ENCODE measurements at places on chromosomes 2 and 18.
A peak's percentile ranks its signal among the peaks of the same experiment; 100 is the strongest.

GRCh38 chr2:38523728-38524437 is 78.8 kb downstream of the HNRNPLL start:
- DNase-seq, result no peak

GRCh38 chr18:12449051-12449785 is 41.5 kb downstream of the PRELID3A start:
- no peak for DNase-seq

GRCh38 chr2:192577706-192578105 is 383.0 kb upstream of the TMEFF2 start:
- DNase-seq, result no peak

DNA sequence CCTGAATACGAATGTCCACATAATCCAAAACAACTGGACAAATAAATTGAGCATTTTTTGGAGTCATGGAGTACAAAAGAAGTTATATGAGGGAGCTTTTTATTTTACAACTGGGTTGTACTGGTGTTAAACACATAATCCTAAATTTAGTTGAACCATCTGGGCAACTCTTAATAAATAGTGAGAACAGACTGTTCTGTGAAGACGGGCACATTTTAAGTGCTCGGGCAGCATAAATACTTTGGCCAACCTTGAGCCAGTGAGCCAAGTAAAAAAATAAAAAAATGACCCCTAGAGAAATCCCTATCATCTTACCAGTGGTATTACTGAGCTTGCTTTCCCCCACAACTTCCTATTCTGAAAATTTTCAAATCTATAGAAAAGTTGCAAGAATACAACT is 50.9 kb upstream of the PSME4 start:
- no peak for DNase-seq

DNA sequence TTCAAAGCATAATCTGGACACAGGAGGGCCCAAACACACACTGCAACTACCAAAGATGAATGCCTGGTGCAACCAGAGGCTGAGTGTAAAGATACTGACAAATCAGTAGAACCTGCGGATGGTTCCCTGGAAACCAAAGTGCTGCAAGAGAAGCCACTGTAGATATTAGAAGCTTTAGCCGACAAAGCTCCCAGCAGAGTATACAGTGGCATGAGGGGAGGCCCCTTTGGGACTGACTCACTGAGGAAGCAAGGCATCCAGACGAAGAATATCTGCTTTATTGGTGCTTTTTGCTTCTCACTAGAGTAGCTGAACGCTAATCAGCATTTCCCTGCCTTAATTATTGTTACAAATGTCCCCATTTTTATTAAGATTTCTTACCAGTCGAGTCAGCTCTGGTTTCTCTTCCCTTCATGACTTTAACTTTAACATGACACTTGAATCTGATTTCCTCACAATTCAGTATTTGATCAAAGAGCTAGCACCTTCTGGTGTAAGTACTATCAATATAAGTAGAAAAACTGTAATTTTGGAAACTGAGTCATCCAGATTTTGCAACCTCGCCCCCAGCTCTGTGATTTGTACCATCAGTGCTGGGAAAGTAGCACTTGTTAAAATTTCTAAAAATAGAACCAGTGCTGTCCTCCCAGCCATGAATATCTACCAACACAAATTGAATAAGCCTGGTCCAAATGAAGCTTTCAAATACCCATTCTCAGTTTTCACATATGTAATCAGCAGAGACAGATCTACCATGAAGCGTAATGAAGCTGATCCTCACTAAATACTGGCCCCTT is 34.2 kb downstream of the FIGN start:
- no peak for DNase-seq

- no peak for DNase-seq
These were observed 64.8 kb downstream of the ARMC9 start for GRCh38 chr2:231263118-231263831.

- DNase-seq, result peak; percentile 48
These were observed 55.5 kb downstream of the SEPTIN10 start for GRCh38 chr2:109558076-109558882.

- peak; percentile 68 for DNase-seq
These were observed 255.2 kb upstream of the NRP2 start for GRCh38 chr2:205427112-205427511.

DNA sequence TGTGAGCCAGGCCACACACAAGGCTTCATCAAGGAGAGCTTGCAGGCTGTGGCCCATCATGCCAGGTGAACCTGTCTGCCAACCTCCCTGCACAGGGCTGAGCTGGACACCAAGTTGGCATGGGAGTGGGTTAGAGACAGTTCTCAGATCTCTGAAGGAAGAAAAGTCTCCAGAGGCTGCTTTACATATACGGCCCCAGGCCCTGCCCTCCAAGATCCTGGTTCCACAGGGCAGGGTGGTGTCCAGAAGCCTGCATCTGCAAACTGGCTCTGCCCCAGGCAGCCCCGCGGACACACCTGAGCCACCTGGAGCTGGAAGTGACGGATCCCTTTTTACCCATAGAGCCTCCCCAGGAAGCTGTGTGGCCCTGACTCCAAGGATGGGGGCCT is 24.2 kb upstream of the HES6 start:
- DNase-seq, result no peak

DNA sequence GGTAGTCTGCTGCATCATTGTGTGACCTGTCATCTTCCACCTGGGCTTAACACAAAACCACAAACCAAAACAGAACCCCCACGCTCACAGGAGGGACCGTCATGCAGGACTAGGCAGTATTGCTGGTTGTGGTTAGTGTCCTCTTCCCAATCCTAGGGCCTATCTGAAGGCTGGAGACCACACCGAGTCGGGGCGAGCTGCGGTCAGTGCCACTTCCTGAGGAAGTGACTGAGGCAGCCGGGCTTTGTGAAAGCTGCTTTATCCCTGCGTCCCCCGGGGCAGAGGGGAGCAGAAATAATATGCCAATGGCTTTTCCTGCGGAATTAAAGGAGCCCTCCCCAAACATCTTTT is 22.9 kb downstream of the ZNF532 start:
- no peak for DNase-seq

DNA sequence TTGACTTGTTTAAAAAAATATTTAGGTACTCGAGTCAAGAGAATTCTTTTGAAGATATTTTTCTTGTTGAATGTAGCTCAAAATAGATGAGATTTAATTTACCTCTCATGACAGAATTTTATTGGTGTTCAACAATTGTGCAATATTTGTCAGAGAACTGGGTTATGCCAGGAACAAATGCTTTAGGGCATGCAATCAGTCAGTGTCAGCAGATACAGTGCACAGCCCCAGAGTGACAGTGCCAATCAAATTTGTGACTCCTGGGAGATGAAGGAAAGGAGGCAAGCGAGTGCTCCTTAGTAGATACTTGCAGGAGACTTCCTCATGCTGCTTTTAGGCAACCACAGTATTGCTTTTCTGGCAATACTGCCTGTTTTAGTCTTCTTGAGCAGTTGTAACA is 81.2 kb upstream of the DSEL start:
- DNase-seq, result no peak

DNA sequence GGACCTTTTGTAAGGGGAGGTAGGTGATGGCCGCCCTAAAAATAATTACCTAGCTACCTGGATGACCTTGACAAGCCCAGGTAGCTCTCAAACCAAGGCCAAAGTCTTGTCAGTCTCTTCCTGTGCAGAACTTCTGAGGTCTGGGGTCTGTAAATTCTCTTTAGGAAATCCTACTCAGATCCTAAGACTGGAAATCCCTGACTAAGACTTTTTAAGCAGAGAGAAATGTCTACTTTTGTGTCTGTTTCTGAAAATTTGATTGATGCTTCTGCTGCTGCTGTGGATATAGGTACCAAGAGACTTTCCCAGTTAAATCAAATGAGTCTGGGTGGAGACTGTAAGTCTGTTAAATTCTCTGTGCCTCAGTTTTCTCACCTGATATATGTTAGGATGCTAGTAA is 36.9 kb upstream of the SIX3 start:
- no peak for DNase-seq

- no peak for DNase-seq
These were observed 55.7 kb downstream of the CTDP1 start for GRCh38 chr18:79735071-79735980.

DNA sequence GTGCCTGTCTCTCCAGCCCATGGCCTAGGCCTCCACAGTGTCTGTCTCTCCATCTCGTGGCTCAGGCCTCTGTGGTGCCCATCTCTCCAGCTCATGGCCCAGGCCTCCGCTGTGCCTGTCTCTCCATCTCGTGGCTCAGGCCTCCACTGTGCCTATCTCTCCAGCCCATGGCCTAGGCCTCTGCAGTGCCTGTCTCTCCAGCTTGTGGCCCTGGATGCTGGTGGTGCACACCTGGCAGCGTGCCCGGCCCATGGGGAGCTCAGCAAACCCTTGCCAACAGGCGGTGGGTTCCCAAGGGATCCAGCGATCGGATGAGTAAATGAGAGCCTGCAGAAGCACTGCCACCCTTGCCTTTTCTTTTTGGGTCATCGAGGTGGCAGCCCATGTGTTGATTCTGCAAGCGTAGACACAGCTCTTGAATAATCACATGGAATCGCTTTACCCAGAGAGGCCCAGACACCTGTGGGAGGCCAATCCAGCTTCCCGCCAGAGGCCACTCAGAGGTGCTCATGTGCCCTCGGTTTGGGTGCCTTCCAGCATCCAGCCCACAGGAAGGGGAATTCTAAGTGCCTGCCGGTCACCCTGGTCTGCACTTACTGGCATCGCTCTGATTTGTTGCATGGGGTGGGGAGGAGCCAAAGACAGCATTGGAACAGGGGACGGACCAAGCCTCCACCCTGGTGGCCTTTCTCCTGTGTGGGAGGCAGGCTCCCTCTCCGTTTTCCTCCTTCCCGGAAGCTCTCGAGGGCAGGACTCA is 101.8 kb upstream of the HDAC4 start:
- no peak for DNase-seq

DNA sequence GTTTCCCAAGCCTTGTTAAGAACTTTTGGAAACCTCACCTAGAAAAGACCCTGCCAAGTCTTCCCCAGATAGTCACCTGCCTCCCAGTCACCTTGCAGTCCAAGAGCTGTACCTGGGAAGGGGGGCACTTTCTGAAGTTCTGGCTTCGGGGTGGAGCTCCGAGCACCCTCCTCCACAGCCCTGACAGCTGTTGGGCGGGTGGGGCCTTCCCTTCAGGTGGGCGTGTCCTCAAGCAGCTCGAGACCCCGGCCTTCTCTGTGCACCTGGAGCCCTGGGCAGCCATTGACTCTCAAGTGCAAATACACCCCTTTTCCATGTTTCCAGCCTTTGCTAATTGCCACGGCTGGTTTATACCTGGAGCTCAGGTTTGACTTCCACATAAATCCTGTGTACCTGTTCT is 37.0 kb upstream of the IGFBP5 start:
- no peak for DNase-seq

DNA sequence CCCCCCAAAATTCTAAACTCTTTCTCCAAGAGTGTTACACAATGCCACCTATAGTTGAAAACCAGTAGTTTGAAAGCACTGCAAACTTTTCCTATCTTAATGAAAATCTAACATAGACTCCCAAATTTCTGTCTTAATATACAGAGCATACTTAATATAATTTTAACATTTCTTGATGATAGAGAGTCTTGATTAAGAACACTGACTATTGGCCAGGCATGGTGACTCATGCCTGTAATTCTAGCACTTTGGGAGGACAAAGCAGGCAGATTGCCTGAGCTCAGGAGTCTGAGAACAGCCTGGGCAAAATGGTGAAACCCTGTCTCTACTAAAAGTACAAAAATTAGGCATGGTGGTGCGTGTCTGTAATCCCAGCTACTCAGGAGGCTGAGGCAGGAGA is 34.2 kb downstream of the ASXL2 start:
- DNase-seq, result peak; percentile 43

GRCh38 chr2:120661551-120661950 is 74.1 kb upstream of the GLI2 start:
- DNase-seq, result peak; percentile 39

GRCh38 chr2:145927131-145927950 is 1407.4 kb upstream of the ZEB2 start:
- DNase-seq, result no peak

DNA sequence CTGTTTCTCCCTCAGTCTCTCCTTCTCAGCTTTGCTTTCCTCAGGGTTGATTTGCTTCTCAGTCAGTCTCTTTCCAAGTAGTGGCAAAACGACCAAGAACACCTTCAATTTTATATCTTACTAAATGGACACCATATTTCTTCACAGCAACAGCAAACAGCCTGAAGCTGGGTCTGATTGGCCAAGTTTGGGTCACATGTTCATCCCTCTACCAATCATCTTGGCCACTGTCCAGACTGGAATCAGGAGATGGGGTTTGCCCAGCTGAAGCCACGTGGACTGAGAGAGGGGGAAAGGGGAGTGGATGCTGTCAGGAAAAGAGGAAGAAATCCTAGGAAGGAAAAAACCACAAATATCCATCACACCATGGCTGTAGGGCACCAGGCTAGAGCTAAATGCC is 42.0 kb upstream of the ACMSD start:
- DNase-seq, result no peak

- no peak for DNase-seq
These were observed 62.8 kb downstream of the HDAC4 start for GRCh38 chr2:239337877-239338484.

DNA sequence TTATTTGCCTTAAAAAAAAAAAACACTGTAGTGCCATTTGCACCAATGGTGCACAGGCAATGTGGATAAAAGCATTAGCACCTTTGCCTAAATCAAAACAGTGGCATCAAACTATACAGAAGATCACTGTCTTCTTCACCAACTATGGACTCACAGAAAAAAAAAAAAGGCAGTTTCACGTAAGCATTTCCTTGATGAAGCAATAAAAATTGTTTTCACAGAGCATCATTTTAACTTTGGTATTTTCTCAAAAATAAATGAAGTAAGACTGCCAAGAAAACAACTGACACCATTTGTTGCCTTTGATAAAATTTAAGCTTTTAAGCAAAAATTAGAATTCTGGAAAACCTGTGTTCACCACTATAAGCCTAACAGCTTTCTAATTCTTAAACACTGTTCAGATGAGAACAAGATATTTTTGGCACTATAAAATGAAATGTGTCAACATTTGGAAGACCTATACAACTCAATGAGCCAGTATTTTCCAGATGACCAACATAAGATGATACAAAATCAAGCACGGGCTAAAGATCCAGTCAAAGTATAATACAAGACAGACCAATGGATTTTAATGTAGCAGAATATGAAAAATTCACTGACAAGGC is 21.1 kb downstream of the METTL8 start:
- no peak for DNase-seq

DNA sequence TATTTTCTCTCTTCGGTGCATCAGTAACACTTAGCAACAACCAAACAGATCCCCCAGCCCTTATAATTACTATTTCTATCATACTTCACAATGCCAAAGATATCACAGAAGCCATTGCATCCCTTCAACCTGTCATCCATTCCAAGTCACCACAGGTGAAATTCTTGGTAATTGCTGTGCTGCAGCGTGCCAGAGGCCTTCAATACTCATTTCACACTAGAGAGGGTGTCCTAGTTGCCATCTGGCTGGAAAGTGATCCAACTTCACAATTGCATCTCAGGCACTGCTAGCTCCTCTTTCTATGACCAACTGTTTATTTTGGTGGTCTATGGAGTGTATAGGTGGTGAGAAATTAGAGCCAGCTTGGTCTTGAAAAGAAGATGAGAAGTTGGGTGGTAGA is 131.2 kb downstream of the NUP35 start:
- no peak for DNase-seq

DNA sequence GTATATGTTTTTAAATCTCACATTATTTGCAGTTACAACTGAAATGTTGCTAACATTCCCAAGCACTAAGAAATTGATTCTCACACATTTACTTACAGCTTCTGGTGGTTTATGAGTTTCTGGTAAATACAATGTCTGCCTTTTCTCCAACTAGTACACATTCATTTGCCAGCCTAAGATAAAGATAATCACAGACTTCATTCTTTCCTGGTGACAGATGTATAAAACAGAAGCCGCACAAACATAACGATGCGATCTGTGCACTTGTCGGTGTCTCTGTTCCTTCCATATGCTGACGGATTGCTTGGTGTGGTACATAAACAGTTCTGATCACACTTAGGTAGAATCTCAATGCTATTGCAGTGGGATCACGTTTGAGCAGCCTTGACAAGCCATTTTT is 100.4 kb upstream of the DDX18 start:
- DNase-seq, result no peak
